Stimulated activated CD4-positive, alpha-beta T cell treated with anti-CD3 and anti-CD28 coated beads, TNF-alpha, amount 100 ng/mL, for 48 hours (primary cell): ENCODE measurements at places on chromosomes 13 and 19.

GRCh38 chr13:49020940-49021553, 45.3 kb downstream of the FNDC3A start:
- DNase-seq, result no peak

DNA sequence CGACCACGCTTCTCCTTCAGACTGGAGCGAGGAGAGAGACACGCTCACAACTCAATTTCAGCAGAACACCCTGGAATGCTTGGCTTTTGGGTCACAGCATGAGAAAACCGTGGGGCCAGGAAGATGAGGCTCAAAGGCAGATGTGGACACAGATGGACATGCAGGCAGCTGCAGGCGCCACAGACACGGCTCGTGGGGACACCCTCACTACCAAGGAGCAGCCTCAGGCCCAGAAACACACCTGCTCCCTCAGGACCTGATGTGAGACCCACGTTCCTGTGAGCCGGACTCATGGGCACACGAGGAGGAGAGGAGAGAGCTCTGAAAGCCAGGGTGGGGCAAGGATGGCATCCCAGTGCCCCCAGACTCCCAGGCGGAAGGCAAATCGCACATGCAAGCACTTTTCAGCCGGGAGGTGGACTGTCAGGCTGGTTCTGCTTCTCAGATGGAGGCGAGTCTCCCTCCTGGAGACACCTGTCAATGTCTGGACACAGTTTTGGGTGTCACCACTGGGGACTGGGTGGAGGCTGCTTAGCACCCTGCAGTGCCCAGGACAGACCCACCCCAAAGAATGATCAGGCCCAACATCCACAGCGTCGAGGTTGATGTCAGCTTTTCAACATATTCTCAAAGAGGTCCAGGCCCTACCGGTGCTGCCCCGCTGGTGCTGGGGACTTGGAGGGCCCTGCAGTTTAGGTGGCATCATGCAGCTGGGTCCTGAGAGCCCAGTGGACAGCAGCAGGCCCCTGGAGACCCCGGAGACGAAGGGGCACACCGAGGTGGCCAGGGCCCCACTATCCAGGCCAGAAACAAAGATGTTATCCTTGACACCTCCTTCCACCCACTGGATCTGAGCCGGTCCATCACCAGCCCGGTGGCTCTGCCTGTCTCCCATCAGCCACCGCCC, 2.3 kb downstream of the ABHD17A start:
- no peak for DNase-seq

GRCh38 chr13:28505543-28506135, 10.7 kb upstream of the FLT1 start:
- DNase-seq, result no peak

GRCh38 chr19:48993175-48994034, at the start of the genes GYS1 and RUVBL2:
Gene GYS1 (minus strand): TSS chr19:48993309. CDS start chr19:48993112, 197 bp downstream.
Gene RUVBL2 (plus strand): TSS chr19:48993887. CDS start chr19:48993912, 25 bp downstream.
- DNase-seq, result peak; percentile 99

DNA sequence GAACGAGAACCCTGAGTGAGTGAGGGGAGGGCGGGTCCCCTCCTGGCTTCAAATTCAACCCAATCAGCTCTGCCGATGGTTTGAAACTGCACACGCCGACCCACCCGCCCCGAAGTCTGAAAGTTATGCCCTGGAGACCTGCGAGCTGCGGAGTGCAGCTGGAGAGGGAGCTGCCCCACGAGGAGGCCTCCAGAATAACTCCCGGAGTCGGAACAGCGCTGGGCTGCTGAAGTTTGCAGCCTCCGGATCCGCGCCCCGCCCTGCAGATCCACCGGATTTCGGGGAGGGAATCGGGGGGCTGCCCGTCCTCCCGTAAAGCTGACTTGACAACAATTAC, 7.0 kb downstream of the POU4F1 start:
- no peak for DNase-seq

GRCh38 chr19:38458991-38459390, 25.5 kb downstream of the RYR1 start:
- no peak for DNase-seq

DNA sequence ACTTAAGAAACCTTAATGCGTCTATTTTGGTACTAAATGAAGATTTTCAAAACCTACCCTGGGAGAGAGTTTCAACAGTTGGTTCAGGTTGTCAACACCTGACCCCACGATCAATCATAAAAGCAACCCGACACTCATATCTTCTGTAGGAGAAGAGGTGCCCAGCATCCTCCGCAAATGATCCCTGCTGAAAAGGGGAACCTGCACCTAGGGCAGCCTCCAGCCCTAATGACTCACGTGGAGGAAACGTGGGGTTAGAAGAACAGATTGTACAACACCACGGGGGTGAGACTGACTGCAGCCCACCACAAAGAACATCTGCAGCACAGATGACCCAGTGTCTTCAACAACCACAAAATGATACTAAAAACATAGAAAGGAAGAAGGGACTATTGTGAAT, 116.3 kb downstream of the RAB20 start:
- no peak for DNase-seq

- DNase-seq, result peak; percentile 18
Observed at GRCh38 chr19:6521718-6522646, 8.8 kb upstream of the TNFSF9 start.

DNA sequence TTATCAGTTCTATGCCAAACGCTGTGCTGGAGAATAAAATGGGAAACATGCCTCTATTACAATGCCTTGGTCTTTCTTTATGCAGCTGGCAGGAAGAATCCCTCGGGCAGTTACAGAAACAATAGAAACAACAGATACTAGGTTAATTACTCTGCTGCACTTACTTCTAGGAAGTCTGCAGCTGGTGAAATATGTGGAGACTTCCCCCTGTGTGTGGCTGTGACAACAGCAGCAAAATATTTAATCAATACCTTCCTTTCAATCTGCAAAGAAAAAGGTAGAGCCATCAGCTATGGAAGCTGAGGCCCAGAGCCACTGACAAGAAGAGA, 9.9 kb downstream of the STOML3 start:
- DNase-seq, result no peak

DNA sequence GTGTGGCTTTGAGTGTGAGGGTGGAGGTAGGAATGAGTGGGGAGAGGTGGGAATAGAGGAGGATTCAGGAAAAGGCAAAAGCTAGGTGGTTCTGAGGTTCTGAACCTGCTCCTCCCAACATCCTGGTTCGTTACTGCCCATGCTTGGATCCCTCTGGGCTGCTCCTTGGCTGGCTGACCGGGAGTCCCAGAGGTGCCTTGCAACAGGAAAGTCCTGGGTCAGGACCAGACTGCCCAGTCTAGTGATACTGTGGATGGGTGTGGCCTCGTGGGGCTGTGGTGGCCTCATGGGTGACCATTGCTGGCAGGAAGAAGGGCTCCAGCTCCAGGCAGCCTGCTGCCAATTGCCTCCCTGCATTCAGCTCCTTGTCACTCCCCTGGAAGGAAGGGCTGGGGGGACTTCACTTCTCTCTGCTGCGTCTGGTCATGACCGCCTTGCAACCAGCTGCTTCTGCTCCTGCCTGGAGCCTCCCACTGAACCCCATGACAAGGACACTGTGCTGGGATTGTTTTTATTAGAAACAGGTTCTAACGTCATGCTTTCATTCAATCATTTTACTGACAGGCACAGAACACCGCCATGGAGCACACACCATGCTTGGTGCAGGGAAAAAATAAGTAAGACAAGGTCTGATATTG, 61.5 kb upstream of the UBL3 start:
- DNase-seq, result no peak
